ENCODE measurements at places on chromosomes 16 and 17.

DNA sequence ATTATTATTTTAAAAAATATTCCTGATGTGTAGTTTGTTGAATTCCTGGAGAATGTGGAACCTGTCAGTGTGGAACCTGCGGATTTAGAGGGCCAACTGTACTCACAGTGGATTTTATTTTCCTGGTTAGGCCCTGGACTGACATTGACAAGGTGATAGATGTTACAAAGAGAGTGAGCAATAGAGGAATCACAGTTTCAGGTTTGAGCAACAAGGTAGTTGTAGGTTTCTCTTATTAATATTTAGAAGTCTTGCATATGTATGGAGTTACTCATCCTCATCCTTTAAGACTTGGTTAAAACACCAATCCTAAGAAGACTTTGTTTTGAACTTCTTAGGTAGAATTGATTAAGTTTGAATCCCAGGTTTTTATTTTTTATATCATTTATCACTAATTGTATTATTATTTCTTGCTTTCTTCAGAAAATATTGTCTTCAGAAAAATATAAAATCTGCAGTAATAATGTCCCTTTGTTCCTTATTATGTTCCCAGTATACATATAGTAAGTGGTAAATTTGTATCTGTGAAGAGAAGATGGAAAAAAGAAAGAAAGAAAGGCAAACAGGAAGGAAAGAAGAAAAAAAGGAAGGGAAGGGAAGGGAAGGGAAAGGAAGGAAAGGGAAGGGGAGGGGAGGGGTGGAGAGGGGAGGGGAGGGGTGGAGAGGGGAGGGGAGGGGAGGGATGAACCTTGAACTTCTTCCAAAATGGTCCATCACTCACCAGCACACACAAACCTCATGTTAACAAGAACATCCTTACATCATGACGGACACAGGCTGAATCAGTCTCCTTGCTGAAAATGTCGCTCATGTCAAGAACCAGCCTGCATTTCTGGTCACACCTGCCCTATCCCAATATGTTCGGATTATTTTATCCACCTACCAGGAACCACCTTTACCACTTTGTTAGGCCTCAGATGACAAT, 867.2 kb downstream of the CDH11 start:
- no peak for ATAC-seq

DNA sequence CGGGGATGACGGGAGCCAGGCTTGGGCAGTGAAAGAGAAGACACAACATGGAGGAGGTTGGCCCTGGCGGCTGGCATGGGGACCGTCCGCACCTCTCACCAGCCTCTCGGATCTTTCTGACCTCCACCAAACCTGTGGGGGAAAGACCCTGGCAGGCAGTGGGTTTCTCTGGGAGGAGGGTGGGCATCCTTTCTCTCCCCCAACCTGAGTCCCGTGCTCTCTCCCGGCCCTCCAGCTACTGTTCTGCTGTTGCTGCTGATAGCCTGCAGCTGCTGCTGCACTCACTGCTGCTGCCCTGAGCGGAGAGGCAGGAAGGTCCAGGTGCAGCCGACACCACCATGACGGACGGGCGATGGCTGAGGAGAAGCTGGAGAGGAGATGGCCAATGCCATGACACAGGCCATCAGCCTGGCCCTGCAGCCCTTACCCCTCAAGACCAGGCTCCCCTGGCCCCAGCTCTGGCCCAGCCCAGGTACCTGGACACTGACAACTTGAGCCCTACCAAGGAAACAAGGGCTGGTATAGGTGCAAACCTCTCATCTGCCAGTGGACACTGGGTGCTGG, 7.4 kb downstream of the SMIM5 start:
- no peak for ATAC-seq

DNA sequence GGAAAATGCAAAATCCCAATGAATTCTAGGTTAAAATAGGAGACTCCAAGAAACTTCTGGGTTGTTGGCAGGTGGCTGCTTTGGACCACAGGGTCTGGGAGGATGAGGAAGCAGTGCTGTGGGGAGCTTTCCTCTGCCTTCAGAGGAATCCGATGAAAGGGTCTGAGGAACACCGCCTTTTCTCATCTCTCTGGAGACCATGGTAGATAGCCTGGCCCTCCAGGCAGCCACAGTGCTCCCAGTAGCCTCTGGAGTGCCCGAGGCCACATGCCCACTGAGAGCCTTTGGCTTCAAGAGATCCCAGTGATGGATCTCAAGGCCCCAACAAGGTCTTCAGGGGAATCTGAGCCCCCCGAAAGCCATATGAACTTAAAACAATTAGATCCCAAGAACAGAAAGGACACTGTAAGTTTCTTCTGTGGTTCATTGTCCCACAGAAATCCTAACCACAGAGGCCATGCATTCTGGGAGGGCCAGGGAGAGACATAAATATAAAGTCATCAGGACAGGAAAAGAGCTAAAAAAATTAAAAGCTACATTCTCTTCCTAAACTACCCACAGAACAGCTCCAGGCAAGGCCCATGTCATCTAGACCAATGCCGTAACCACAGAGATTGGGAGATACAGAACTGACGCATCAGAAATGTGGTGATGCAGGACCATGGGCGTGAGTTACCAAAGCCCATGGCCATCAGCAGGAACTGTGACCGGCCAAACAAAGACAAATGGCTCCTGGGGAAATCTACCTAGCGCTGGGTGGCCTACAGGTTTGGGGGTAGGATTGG, 24.3 kb downstream of the TK2 start:
- no peak for ATAC-seq

DNA sequence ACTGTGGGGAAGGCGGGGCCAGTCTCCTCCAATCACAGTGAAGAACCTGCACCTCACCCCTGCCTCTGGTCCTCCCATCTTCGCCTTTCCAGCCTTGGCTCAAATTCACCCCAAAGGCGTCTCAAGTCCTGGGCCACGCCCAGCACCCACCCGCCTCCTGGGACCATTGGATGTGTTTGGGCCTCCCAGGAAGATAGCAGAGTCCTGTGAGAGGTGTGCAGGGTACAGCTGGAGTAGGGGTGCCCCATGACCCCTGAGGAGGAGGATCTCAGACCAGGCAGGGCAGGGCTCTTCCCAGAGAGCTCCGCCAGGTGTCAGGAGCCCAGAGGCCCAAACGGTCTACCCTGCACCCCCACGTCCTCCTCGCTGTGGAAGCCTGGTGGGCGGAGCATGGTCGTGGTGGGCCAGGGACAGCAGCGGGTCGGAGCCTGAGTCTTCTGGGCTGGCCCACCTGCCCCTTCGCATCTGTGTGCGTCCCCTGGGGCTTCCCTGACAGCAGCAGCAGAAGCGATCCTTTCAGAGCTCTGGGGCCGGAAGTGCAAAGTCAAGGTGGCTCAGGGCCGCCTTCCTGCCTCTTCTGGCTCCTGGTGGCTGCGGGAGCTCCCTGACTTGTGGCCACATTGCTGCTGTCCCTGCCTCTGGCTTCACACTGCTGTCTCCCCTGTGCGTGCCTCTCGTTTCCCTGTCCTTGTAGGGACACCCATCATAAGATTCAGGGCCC, 34.9 kb upstream of the ZNF469 start:
- ATAC-seq = no peak

DNA sequence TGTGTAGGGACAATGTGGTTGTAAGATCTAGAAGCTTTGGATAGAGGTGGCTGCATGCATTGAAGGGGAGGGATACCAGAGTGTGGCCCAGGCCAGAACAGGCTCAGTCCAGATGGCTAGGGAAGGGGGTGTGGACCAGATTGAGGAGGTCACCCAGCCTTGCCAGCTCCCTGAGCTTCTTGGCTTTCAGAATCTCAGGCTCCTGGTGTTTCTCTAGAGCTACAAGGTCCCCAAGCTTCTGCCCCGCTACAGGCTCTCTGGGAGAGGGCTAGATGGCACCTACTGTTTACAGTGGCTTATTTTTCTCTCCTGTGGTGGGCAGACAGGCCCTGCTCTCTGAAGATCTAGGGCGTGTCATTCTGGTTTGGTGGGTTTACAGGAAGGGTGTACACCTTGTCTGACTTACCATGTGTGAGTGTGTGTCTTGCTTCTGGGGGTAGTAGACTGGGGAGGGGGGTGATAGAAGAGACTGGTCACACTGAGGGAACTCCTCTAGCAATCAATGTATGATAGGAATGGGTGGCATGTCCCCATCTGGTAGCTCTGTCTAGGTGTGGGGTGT, 1.1 kb downstream of the RARA start:
- no peak for ATAC-seq

DNA sequence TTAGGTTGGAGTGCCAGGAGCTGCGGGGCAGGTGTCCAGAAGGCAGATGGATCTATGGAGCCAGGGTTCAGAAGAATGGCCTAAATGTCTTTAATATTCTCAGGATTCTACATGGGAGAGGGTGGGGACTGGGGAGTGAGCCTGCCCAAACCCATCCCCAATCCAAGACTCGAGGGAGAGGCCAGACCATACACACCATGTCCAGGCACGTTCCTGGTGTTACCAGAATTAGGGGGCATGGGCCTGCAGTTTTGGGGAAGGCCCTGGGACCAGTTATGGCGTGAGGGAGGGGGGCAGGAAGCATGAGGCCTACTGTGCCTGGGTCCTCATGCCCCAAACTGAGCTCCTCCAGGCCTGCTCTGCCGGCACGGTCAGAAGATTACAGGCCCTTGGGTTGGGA, 1.9 kb downstream of the TAX1BP3 start:
- ATAC-seq = no peak

GRCh38 chr17:17406225-17406624, 70.6 kb upstream of the MED9 start:
- ATAC-seq = peak; percentile 75

DNA sequence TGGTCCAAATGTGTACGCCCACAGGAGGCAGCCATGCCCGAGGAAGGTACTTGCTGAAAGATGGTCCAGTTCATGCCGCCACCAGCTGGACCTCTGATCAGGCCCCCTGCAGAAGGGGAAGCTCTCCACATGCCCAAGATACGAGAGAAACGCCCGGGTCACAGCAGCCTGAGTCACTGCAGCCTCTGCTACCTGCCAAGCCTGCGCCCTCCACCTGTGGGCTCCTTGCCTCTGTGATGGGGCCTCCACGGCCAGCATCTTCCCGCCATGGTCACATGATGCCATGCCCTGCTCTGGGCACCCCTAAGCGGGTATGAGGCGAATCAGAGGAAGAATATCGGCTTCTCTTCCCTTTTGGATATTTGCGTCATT, 13.7 kb upstream of the KREMEN2 start:
- no peak for ATAC-seq

GRCh38 chr17:28001149-28001548, 41.3 kb upstream of the NLK start:
- no peak for ATAC-seq

DNA sequence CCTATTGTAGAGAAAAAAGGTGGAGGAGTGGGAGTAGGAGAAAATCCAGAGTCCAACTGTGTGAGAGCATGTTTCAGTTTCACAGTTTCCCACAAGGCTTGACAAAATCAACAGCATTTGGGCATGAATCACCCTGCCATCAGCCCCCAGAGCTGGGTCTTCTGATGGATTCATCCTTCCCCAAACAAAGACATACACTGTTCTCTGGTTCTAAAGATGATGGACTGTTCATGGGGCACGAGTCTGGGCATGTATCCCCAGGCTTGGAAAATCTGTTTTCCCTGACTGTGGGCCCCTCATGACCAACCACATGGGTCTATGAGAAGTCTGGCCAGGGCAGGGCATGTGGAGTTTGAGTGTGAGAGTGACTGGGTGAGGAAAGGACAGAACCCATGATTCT, 210.4 kb upstream of the IRX5 start:
- no peak for ATAC-seq

- ATAC-seq = no peak
Measured at GRCh38 chr17:63523253-63523855, at the start of gene KCNH6. KCNH6 (plus strand) TSS chr17:63523358; CDS start chr17:63523414, 56 bp downstream.

DNA sequence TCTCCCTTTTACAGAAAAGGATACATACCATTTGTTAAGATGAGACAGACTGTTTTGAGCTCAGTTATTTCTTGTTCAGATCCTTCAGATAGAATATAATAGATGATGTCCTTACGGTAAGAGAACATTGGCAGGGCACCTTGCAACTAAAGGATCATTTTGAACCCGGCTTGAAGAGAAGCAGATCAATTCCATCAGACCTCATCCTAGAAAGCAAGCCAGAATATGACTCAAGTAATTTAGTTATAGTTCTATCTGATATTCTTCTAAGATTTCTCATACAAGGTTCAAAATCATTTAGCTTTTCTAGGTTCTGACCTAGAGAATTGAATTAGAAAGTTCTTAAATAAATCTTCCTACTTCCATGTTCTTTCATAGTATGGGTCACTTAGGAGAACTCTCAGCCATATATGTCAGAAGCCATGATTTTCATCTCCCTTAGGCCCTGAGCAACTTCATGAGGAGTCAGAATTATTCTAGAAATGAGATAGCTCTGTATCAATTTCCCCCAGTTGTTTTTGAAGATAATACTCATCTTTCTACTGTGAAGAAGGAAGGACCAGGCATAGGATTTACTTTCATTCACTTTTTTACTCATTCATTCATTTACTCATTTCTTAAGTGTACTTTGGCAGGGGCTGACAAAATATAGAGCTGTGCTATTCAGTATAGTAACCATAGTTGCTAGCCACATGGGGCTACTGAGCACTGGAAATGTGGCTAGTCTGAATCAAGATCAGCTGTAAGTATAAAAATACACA, 2.5 kb upstream of the CMTM1 start:
- no peak for ATAC-seq

DNA sequence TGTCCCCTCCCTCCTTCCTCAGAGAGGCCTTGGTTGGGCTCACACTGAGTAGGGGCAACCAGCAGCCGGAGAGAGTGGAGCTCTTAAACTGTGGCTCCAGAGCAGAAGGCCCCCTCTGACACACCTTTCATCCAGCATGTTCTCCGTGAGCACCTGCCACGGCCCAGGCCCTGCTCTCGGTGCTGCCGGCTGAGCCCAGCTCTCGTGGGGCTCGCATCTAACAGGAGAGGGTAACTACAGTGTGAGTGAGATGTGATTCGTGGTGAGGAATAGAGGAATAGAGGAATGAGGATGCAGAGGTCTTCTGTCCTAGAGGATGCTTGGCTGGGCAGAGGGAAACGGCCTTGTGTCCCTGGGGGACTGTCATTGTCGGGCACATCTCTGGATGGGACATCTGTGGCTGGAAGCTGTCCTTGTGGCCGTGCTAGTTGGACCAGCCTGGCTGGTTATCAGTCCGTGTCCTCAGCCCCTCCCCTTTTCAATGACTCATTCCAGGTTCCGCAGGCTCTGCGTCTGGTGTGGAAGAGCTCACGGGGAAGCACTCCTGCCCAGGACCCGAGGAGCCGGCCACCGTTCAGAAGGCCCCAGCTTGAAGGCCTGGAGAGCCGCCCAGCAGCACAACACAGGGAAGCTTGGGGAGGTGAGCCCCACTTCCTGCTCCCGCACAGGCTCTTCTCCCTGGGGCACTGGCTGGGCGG, 11.9 kb upstream of the DNASE1 start:
- no peak for ATAC-seq

DNA sequence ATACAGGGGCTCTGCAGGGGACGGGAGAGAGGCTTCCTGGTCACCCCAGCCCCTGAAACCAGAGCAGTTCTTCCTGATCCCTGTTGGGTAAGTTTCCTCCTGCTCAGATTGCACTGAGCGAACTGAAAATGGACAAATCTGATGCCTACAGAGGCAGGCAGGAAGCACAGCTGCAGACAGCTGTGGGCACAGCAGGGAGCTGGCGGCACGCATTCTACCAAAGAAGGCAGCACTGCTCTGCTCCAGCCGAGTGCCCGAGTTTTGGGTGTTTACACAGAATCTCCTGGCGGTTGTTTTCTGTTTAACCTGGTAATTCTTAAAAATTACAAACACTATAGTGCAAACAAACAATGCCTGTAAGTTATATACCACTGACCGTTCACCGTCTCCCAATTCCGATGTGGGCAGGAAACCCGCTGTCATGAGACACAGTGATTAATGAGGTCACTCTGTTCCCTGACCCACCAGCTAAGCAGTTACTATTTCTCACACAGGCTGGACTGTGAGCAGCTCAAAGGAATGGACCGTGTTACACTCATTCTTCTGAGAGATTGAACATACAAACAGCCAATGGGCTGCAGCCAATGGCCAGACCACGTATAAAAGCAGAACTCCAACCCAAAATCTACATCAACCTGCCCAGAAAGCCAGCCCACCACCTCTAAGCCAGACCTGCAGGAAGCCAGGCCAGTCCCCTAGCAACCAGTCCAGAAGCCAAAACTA, 25.5 kb downstream of the NSMCE1 start:
- ATAC-seq = peak; percentile 78
